ENCODE measurements at places on chromosomes 3 and 15.

DNA sequence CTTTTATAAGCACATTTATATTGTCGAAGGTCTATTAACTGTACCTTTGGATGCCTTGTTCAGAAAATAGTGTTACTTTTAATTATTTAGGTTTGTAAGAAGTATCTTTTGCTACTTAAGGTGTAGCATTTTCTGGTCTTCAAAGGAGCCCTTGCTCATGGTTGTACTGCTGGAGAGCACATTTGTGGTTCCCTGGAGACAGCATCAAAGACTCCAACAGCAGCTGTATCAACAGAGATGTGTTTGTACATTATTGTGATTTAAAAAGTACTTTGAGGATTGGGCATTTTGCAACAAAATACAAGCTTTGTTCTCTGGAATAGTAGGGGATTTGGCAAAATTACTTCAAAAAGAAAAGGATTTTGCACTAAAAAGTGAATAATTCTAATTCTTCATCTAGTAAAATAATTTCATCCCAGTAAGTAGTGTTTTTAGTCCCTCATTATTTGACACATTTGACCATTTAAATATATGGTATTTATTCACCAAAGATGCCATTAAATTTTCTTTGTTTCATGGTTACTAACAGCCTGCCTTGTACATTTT is 16.5 kb downstream of the TBC1D23 start:
- DNase-seq = no peak

GRCh38 chr3:164375995-164376394 is 702.3 kb downstream of the SI start:
- no peak for DNase-seq

GRCh38 chr3:110123946-110124345 is 786.6 kb upstream of the DPPA4 start:
- no peak for DNase-seq

DNA sequence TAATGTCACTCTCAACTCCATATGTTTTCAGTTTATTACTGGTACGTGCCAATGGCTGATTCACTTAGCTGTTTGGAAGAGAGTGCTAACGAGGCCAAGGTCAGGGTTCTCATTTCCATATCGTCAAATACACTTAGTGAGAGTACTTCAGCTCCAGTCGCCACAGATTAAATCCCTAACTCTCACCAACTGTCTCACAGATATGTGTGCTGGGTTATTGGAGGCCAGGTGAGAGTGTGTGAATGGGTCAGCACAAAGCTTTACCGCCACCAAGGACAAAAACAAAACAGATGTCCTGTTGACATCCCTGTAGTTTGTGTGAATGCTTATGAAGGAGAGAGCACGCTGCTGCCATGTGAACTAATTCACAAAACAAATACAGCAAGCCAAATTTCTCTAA is 133.5 kb upstream of the TBL1XR1 start:
- DNase-seq = no peak

- peak; percentile 71 for DNase-seq
Measured at GRCh38 chr3:15310491-15311370, 21.7 kb downstream of the SH3BP5 start.

GRCh38 chr3:40920041-40920440 is 279.3 kb upstream of the CTNNB1 start:
- no peak for DNase-seq

GRCh38 chr3:14832975-14833722 is 14.4 kb downstream of the FGD5 start:
- no peak for DNase-seq

DNA sequence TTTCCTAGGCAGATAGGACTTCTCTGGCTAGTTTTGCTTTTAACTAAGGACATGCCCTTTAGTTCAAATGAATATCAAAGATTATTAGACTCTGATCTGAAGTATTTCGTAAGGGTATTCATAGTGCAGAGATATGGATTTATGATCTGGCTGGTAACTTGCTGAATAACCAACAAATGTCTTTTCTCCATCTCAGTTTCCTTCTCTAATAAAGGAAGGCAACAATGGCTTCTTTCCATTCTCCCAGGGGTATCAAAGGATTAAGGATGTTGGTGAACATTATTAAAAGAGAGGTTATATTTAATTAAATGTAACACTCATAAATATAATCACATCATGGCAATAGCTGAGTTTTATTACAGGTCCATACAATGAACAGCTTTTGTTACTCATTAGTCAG is 79.2 kb upstream of the STXBP5L start:
- no peak for DNase-seq

- no peak for DNase-seq
Measured at GRCh38 chr3:10635446-10636076, 130.2 kb upstream of the ATP2B2 start.

DNA sequence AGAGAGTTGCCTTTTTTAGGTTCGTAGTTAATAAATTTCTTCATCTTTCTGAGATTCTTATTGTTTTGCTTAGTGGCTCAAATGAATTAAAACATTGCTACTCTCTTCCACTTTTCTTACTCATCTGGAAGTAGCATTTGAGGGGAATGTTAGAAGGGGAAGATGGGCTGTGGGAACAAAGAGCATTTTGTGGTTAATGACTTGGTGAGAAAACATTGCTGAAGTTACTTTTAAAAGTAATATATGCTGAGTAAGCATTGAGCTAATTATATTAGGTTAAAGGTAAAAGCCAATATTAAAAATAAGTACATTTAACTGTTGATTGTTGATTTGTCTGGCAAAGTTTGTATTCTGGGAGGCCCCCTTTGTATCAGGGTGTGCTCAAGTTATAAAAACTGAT is 5.7 kb downstream of the MORF4L1 start:
- no peak for DNase-seq

GRCh38 chr3:183253528-183254486 is 754 bp downstream of the B3GNT5 start:
- DNase-seq = peak; percentile 36

- peak; percentile 89 for DNase-seq
Measured at GRCh38 chr15:75029378-75030022, 6.1 kb downstream of the PPCDC start.

DNA sequence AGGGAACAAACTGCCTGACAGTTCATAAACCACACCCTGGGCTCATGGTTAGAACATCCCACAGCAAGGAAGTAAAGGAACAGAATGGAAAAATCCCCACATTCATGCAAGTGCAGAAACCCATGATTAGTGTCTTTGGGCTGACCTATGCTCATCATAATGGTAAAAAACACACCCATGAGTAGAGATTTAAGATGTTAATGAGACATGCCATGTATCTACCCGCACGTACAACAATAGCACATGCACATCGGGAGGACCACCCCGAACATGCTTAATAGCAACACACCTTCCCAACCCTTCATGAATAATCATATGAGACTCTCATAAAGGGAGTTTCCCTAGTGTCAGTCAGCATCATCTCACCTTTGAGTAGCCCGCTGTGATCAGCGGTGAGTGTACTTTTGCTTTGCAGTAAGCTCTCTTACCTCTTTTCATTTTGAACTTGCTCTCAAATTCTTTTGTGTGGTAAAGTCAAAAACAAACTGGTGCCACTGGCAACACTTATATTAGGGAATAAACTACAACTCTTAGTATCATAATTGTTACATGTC is 23.2 kb downstream of the ZBED2 start:
- peak; percentile 40 for DNase-seq

DNA sequence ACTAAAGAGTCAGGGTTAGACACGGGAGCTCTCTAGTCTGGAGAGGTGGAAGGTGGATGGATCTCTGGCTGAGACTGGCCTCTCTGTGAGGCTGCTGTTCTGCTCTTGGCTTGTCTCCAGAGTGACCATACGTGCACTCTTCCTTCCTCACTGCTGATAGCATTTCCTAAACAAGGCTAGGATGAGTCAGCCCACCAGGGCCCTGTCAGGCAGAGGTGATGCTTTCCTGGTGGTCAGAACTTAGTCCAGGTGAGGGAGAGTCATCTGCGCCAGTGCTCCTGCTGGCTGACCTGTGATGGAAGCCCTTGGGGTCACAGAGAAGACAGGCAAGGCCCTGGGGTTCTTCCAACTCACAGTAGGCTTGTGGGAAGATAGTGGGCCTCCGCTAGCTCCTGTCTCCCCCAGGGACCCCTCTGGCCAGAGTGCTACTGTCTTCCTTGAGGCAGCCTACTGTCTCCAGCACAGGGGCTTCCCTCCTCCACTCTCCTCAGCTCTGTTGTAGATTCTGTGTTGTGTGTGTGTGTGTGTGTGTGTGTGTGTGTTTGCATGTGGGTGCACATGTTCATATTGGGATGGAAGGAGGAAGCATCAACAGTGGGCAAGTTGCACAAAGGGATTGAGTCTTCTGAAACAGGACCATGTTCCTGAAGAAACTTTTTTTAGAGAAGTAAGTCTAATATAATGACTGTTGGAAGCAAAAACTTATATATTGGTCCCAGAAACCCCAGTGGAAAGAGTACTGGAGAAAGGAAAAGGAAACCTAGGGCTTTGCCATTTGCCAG is 16.5 kb downstream of the ALPK3 start:
- DNase-seq = no peak

DNA sequence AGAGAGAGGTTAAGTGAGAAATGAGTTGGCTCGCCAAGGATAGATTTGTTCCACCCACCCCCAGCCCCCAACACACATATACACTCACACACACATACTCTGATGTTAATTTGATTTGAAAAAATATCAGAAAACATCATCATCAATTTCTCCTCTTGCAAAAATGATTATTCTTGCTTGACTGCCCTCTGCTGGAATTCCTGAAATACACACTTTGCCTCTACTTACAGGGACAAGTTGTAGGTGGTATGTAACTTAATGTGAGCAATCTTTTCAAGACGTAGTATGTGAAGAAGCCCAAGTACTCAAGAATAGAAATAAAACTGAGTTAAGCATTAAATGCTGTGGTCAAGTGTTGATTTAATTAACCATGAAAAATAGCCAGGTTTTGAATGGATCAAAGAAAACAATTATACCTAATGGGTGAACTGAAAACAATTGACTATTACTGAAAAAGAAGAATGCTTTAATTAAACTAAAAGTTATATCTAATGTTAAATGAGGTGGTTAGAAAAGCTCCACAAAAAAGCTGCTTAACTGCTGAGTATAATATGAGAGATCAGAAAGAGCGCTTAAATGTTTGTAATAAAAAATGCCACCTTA is 46.6 kb upstream of the MDFIC2 start:
- DNase-seq = no peak

GRCh38 chr3:65666448-65667091 is 372.1 kb downstream of the MAGI1 start:
- DNase-seq = no peak

- DNase-seq = no peak
Measured at GRCh38 chr3:65745306-65745705, 293.4 kb downstream of the MAGI1 start.

- DNase-seq = no peak
Measured at GRCh38 chr15:64044300-64045100, 1.8 kb downstream of the DAPK2 start.

- no peak for DNase-seq
Measured at GRCh38 chr3:127762077-127762786, 60.1 kb downstream of the MGLL start.

DNA sequence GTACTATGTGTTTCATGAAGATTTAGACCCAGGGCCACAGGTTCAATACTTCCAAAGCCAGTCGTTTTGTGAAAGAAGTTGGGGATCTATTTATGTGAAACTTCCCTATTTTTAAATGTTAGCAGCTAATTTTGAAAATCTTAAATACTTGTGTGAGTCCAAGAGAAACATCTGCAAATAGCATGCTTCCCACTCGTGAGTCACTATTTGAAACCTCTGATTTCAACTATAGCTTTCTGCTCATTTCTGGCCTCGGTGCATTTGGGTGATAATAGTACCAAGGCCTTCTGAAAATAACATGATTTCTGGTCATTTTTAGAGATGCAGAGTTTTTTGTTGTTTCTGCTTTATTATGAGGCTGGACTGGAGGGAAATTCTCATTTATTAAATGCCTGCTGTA is 110.0 kb downstream of the OPA1 start:
- no peak for DNase-seq

GRCh38 chr3:13656584-13657301 is 107.8 kb downstream of the FBLN2 start:
- no peak for DNase-seq

- DNase-seq = no peak
Measured at GRCh38 chr3:133939463-133939835, 43.8 kb upstream of the RAB6B start.

- no peak for DNase-seq
Measured at GRCh38 chr3:150232992-150233451, 175.1 kb upstream of the TSC22D2 start.

GRCh38 chr3:63037116-63037515 is 161.9 kb upstream of the CADPS start:
- DNase-seq = no peak

DNA sequence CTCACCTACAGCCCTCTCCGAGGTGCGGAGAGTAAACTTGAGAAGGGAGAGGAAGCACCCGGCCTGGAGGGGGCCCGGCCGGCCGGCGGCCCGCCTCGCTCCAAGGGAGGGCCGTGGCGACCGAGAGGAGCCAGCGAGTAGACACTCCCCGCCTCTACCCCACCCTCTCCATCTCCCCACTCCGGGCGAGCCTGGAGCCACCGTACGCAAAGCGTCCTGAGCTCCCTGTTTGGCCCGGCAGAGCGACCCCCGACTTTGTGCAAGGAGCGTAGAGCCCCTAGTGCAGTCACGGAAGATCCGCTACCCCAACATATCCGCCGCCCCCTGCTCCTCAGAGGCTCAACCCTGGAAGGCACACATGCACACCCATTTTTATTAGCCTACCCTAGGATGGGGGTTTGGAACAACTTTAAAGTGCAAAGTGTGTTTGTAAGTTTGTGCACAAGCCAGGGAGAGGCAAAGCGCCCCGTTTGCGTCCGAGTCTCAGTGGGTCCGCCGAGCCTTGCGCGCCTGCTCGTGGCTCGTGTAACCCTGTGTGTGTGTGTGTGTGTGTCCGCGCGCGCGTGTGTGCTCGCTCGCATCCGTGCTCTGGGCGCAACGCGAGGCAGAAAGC is 508 bp upstream of the SMAD6 start:
- DNase-seq = peak; percentile 23

DNA sequence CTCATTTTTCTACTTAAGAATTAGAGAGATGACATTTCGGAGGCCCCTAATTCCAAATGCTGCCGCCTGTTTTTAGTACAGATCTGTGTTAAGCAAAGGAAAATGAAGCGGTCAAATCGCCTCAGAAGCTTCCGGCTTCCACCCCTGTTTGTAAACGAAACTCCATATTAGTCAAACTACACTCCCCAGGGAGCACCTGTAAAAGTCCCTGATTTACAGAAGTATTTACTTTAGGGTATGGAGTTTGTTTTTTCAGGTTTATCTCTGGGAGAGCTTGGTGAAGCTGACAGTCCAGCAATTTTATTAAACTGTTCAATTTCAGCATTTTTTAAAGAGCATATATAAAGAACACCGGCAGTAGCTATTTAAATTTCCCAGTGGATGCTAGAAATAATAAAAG is 319.8 kb downstream of the FHIT start:
- DNase-seq = no peak

DNA sequence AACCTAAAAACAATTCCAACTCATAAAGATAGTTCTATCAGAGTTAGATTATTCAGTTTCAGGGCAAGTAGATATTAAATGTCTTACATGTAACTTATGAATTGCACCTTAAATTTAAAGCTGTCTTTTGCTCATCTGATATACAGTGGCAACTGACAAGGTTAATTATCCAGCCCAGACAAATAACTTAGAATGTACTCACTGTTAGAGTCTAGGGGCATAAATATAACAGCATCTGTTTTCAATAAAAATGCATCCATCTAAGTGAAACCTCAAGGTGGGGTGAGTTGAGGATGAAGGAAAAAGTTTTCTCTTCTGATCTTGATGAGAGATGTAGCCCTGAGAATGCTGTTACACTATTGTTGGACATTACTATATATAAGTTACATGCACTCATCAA is 112.6 kb downstream of the FBN1 start:
- DNase-seq = no peak

- peak; percentile 29 for DNase-seq
Measured at GRCh38 chr3:56796202-56796601, 5.5 kb downstream of the ARHGEF3 start.
